Osteoblast (primary cell): ENCODE measurements at places on chromosomes 4 and X. TPM values are rescaled to one million over a fixed set of nuclear protein-coding genes. Genes with fewer than 3 reads are reported as not detected.

ETDA gene
- not detected in 2 replicates for total RNA-seq

PRKG2 gene
- 0.72 and 0.88 TPM in 2 replicates for total RNA-seq

ABLIM2 gene
- total RNA-seq, result 0.29 and 0.36 TPM in 2 replicates

RAB9B gene
- 1.1 and 1.8 TPM in 2 replicates for total RNA-seq

EFHC2 gene
- 2.9 and 3.6 TPM in 2 replicates for total RNA-seq

IQSEC2 gene
- 10.1 and 14.7 TPM in 2 replicates for total RNA-seq

MAGEA3 gene
- not detected in 2 replicates for total RNA-seq

STK32B gene
- 1.1 and 2.7 TPM in 2 replicates for total RNA-seq

CTAG2 gene
- 0.88 and 13.8 TPM in 2 replicates for total RNA-seq

GLRB gene
- 27.1 and 32.4 TPM in 2 replicates for total RNA-seq

SPANXA2 gene
- total RNA-seq, result 0.29 TPM in 1 of 2 replicates, not detected in the other

FMR1NB gene
- total RNA-seq, result not detected in 2 replicates

FANCB gene
- total RNA-seq, result 3.6 and 3.8 TPM in 2 replicates

GPR143 gene
- not detected in 2 replicates for total RNA-seq

PRDM8 gene
- 3.6 and 5.0 TPM in 2 replicates for total RNA-seq

FAM9B gene
- not detected in 2 replicates for total RNA-seq

VCX3B gene
- total RNA-seq, result not detected in 2 replicates

ATP2B3 gene
- under 0.01 TPM in 1 of 2 replicates, not detected in the other for total RNA-seq

TEC gene
- 1.5 and 1.8 TPM in 2 replicates for total RNA-seq

KDR gene
- total RNA-seq, result not detected in 2 replicates

TIGD2 gene
- total RNA-seq, result 18.1 and 18.6 TPM in 2 replicates

FAM241A gene
- total RNA-seq, result 2.1 and 2.2 TPM in 2 replicates

ALB gene
- under 0.01 TPM in 1 of 2 replicates, not detected in the other for total RNA-seq

TLR10 gene
- total RNA-seq, result under 0.01 TPM in 1 of 2 replicates, not detected in the other

NAT8L gene
- total RNA-seq, result under 0.01 TPM in 2 replicates

PYURF gene
- total RNA-seq, result 55.7 and 60.1 TPM in 2 replicates

FGFBP1 gene
- total RNA-seq, result not detected in 2 replicates

DDX53 gene
- not detected in 2 replicates for total RNA-seq

CT45A2 gene
- not detected in 2 replicates for total RNA-seq
